ENCODE measurements at places on chromosomes 7 and 10.

- DNase-seq, result no peak
Observed at GRCh38 chr7:47295606-47296005, 286.3 kb downstream of the TNS3 start.

DNA sequence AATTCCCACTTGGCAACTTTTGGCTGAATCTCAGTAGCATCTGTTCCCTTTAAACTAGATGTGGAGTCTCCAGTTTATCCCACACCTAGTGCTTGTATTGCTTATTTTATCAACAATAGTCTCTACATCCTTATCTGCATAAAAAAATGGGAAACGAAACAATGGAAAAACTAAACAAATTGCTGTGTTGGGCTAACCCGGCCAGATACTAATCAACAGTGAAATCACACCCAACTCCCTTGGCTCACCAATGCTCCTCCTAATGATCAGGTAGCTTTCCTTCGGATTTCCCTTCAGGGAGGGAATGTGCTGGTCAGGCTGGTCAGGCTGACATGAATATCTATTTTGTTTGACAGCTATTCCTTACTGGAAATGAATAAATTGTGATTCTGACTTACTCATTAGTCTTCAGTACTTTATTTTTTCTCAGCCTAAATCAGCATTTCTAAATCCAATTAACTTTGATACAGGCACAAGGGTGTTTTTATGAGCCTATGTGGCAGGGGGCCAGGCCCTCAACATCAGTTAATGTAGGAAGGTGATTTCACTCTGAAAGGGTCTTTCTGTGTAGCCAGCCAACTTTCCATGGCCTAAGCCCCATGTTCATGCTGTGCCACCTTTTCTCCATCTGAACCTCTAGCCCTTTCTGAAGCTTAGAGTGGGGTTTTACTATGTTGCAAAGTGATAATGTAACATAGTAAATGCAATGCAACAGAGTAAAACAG, 170.5 kb upstream of the NPSR1 start:
- DNase-seq, result no peak

DNA sequence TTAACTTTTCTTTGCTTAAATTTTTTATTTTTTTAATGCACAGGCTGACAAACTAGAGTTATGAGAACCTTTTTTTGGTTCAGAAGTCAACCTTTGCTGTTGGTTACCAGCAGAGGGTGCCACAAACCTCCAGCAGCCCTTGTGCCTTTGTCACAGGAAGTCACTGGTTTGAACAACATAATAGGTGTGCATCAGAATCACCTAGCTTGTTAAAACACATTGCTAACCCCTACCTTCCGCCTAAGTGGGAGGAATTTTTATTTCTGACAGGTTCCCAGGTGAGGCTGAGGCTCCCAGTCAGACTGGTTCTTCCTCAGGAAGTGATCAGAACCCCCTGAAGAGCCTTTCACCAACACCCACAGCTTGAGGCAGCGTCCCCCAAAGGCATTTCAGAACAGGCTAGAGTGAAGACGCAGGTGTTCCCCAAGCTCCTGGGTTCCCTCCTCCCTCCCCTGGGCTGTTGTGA, 22.6 kb upstream of the VDAC2 start:
- DNase-seq, result peak; percentile 34

GRCh38 chr10:100531761-100532160, 2.1 kb upstream of the NDUFB8 start:
- DNase-seq, result no peak

GRCh38 chr10:21993360-21994001, 10.0 kb downstream of the DNAJC1 start:
- DNase-seq, result no peak

DNA sequence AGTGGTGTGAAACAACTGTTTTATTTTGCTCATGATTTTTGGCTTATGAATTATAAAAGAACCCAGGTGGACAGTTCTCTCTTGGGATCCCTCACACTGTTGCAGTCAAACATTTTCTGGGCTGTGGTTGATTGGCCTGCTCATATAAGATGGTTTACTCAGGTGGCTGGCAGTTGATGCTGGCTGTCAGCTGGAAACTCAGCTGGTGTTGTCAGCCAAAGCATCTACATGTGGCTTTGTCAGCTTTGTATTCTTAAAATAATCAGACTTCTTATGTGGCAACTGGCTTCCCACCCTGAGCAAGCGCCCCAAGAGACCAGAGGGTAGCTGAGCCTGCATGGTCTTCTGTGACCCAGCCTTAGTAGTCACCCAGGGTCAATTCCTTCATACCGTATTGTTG, 534.7 kb downstream of the NRG3 start:
- DNase-seq, result no peak

DNA sequence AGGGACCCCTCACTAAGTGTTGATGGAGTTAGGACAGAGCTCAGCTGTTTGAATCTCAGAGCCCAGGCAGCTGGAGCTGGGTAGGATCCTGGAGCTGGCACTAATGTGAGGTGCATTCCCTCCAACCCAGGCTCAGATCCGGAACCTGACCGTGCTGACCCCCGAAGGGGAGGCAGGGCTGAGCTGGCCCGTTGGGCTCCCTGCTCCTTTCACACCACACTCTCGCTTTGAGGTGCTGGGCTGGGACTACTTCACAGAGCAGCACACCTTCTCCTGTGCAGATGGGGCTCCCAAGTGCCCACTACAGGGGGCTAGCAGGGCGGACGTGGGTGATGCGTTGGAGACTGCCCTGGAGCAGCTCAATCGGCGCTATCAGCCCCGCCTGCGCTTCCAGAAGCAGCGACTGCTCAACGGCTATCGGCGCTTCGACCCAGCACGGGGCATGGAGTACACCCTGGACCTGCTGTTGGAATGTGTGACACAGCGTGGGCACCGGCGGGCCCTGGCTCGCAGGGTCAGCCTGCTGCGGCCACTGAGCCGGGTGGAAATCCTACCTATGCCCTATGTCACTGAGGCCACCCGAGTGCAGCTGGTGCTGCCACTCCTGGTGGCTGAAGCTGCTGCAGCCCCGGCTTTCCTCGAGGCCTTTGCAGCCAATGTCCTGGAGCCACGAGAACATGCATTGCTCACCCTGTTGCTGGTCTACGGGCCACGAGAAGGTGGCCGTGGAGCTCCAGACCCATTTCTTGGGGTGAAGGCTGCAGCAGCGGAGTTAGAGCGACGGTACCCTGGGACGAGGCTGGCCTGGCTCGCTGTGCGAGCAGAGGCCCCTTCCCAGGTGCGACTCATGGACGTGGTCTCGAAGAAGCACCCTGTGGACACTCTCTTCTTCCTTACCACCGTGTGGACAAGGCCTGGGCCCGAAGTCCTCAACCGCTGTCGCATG, 5.2 kb downstream of the CHPF2 start:
- no peak for DNase-seq

DNA sequence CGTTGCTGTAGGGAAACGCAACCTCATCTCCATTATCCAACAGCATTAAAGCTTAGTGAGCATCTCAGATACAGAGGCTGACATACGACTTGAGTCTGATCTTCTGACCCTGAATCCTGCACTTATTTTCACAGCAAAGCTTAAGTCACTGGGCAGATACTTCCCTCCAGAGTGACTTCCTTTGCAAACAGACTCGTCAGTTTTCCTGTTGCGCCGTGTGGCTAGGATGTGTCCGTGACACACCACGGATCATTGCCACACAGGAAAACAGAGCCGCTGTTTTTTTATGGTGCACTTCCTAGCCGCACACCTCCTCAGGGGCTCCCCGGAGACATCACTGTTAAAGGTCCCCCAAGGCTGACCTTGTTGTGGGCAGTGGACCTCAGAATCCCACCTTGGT, 94.9 kb upstream of the MKI67 start:
- DNase-seq, result no peak

GRCh38 chr7:46542076-46542475, 621.0 kb upstream of the IGFBP3 start:
- DNase-seq, result no peak

DNA sequence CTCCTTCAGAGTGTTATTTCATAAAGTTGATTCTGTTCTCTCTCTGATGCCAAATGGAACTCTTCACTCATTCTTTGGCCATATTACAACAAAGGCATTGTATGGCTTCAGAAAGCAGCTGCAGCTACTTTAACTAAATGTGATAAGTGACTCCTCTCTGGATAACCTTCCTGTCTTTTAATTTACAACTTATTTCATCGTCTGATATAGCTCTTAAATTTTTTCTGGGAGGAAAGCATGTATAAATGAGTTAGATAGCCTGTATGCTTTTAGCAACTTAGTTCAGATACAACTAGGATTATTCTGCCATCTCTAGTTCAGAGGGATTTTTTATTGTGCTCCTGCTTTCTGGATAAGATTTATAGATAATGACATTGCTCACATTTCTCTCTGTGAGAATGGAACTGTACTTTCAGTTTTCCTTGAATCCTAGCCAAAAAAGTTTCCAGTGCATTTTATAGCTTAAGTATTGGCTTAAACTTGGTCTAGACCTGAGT, 57.5 kb downstream of the KLHDC10 start:
- DNase-seq, result peak; percentile 32
